Skin of body (tissue), 3 donors: ENCODE measurements at places on chromosomes 7 and 10. TPM values are rescaled to one million over a fixed set of nuclear protein-coding genes. Genes with fewer than 3 reads are reported as not detected.

DNA sequence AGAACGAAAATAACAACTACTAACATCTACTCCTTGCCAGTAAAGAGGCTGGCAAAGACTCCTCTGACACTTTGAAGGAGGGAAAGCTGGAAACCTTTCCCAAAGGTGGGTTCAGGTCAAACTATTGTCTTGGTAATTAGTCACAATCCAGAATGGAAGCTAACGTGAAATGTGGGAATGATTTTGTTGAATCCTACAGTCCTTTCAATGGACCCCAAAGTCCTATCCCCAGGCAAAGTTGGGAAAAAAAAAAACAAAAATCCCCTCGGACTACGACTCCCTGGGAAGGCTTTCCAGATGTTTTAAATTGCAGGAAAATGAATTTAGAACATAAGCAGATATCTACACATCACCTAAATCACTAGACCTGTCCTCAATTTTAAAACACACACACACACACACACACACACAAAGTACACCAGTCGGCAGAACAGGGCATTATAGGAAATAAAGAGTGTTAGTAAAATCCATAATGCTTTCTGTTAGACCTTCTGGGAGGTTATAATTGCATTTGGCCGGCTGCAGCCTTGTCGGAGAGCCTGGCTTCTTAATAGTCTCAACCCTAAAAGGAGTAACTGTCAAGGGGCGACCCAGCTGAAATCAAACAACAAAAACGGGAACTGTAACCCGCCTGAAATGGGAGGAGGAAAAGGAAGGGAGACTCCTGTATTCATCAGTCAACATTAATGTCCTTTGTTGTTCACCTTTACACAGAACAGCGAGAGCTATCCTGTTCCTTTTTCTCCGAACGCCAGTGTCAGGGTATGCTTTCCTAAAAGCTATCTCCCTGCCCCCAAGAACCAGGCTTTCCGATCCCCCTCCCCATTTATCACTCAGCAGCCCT is 1.5 kb downstream of the DOCK4 start:
- peak; percentile 44 for DNase-seq

GRCh38 chr10:24518981-24519597 is 204.6 kb downstream of the ARHGAP21 start:
- DNase-seq, result peak; percentile 23

Gene HERC4
- 77.9 TPM for total RNA-seq

DNA sequence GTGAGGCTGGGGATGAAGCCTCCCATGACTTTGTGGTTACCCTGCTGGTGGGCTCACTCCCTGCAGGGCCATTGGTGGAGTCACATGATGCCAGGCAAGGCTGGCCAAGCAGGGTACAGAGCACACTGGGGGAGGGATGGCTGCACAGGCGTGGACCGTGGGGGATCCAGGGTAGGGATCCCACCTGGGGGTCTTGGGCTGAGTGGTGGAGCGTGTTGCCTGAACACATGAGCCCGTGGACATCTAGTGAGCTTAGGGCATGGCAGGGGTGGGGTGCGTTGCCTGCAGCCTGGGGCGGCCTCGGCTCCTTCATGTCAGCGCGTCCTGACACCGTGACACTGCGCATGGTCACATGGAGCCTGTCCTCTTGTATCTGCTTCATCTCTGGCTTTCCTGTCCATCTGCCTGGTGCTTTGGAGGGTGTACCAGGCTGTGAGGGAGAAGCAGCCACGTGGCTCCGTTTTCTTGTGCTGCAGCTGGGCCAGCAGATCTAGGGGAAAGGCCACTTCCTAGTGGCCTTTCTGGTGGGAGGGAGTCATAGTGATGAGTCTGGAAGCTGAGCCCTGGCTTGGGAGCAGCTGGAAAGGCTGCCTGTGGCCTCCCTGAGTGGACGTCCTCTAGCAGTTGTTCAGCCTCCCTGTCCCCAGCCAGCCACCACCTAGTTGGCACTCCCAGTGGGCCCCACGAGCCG is 96.2 kb downstream of the LHPP start:
- DNase-seq, result no peak

DNA sequence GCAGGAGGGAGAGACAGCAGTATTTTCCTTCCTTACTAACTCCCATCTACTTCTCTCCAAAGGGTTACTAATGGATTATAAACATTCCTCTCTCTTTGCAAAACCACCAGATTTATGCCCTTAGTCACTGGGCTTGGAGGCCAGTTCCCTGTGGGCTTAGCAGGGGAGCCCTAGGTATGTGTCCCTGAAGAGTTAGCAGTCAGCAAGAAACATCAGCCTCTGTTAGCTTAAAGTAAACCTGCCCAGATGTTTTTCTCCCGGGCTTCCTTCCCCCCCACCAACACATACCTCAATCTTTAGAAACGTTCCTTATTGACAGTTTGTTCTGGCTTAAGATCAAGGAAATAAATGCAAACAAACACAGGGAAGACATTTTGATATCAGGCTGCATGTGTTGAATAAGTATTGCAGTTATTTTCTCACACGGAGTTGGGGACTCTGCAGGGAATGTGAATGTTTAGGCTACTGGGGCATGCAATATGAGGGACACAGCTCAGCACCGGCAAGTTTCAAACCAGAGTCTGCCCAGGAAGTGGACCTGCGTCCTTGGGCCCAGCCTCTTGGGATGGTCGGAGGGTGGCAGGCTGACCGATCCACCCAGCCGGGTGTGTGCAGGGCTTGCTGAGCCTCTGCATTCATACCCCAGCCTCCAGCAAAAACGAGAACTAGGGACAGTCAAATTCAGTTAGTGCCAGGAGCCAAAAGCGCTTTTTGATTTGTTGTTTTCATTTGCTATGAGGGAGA is 252.0 kb upstream of the GRB10 start:
- no peak for DNase-seq

Gene ZPBP
- not detected for total RNA-seq

- DNase-seq, result no peak
Observed at GRCh38 chr10:1498746-1499358, 238.5 kb downstream of the ADARB2 start.

DNA sequence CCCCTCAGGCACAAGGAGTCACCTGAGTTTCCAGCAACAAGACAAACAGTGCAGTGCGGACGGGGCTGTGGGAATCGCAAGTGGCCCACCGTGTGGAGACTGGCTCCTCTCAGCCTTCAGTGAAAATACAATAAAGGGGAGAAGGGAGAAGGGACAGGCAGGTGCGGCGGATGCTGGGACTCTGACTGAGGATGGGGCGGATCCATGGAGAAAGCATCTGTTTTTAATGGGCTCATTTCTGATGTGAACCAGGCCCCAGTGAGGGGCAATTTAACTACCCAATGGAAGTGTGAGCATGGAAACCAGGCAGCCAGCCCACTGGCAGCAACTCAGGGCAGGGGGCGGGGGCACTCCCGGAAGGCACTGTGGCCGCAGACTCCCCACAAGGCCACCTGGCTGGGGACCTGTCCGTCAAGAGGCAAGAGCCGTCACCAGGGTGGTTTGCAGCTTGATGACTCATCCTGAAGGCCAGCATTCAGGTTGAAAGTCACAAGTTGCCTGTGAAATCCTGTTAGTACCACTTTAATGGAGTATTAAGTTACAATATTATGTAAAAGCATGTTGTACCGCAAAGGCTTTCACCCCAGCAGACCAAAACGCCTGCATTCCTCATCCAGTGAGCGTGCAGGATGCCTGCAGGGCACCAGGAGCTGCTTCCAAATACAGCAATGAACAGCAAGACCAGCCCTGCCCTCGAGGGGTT is 476.4 kb downstream of the PTPRN2 start:
- no peak for DNase-seq

DNA sequence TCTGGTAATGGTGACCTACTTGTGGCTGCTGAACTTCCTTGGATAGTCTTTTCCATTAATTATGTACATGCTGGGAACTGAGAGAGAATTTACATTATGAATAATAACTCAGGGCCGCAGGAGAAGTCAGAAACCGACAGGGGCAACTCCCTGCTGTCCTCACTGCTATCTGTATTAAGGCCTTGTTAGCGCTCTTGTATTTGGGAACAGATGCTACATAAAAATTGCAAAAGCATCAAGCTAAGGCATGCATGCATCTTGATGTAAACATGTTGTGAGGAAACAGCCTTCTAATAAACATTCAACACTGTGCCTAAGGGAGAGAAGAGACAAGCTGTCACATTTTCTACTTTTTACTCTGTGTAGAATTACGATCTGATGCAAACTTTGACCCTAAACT is 158.4 kb downstream of the PARD3 start:
- DNase-seq, result peak; percentile 11

Gene KCP
- total RNA-seq, result 1.4 TPM

DNA sequence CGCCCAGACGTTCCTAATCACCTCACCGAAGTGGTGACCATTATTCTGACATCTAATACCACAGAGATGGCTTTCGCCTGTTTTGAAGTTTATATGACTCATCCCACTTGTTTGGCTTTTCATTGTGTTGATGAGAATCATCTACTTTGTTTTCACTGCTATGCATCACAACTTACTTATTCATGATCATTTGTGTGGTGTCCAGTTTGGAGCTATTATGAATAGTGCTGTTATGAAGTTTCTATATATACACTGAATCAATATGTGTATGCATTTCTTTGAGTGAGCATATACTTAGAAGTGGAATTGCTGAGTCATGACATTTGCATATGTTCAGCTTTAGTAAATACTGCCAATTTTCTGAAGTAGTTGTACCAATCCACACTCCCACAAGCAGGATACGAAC is 38.6 kb upstream of the TNKS2 start:
- DNase-seq, result no peak
